ENCODE measurements at places on chromosomes 13 and 19. TPM values are rescaled to one million over a fixed set of nuclear protein-coding genes. Genes with fewer than 3 reads are reported as not detected.

The FFAR2 gene
- not detected for total RNA-seq

The ZIC5 gene
- total RNA-seq = 6.7 TPM

The PRR12 gene
- 53.7 TPM for total RNA-seq

The KCNJ14 gene
- 2.0 TPM for total RNA-seq

The ATP12A gene
- 0.23 TPM for total RNA-seq

- no peak for DNase-seq
- no peak overlapping the region for H3K27ac ChIP-seq
- H3K27me3 ChIP-seq = no peaks in the 10 kb centered on the region
- no peak overlapping the region for H3K4me3 ChIP-seq
- H3K4me1 ChIP-seq = no peaks in the 10 kb centered on the region
- no peaks in the 10 kb centered on the region for H3K36me3 ChIP-seq
Observed at GRCh38 chr13:36261011-36261410, 36.6 kb downstream of the CCDC169 start.

- no peaks in the 10 kb centered on the region for H3K27me3 ChIP-seq
- no peak for DNase-seq
- no peaks in the 10 kb centered on the region for H3K36me3 ChIP-seq
- no peak overlapping the region for H3K27ac ChIP-seq
- peaks cover 26% of the 10 kb centered on the region for H3K4me1 ChIP-seq
Observed at GRCh38 chr19:17404015-17404414, 1.4 kb downstream of the BST2 start.

GRCh38 chr13:79681069-79681468 lies 200.1 kb downstream of the NDFIP2 start:
- DNase-seq = no peak
- no peak overlapping the region for H3K27ac ChIP-seq
- peaks cover 4% of the 10 kb centered on the region for H3K36me3 ChIP-seq
- peaks cover 19% of the 10 kb centered on the region for H3K4me1 ChIP-seq
- H3K4me3 ChIP-seq = no peak overlapping the region

DNA sequence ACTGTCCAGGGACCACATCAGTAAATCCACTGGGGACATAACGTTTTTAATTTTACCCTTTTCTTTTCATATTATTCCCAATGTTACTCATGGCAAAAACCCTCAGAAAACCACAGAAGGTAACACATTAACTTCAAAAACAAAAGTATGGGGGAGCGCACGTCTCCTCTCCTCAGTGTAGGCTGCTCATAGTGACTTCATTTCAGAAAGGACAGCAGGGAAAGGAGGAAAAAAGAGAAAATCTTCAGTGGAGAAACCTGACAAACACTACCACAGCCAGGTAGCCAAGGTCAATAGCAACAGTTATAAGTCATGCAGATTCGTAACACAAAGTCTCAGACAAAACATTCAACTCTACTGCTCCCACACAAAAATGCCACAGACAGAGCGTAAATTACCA lies 21.4 kb downstream of the DZIP1 start:
- H3K4me3 ChIP-seq = no peak overlapping the region
- H3K27me3 ChIP-seq = no peaks in the 10 kb centered on the region
- DNase-seq = no peak
- H3K36me3 ChIP-seq = peaks cover 48% of the 10 kb centered on the region
- H3K4me1 ChIP-seq = peaks cover 6% of the 10 kb centered on the region

- no peak overlapping the region for H3K27ac ChIP-seq
- H3K4me3 ChIP-seq = no peak overlapping the region
- no peaks in the 10 kb centered on the region for H3K36me3 ChIP-seq
- no peaks in the 10 kb centered on the region for H3K27me3 ChIP-seq
- peaks cover 8% of the 10 kb centered on the region for H3K4me1 ChIP-seq
- no peak for DNase-seq
Observed at GRCh38 chr13:31930901-31931522, 100.6 kb upstream of the FRY start.

DNA sequence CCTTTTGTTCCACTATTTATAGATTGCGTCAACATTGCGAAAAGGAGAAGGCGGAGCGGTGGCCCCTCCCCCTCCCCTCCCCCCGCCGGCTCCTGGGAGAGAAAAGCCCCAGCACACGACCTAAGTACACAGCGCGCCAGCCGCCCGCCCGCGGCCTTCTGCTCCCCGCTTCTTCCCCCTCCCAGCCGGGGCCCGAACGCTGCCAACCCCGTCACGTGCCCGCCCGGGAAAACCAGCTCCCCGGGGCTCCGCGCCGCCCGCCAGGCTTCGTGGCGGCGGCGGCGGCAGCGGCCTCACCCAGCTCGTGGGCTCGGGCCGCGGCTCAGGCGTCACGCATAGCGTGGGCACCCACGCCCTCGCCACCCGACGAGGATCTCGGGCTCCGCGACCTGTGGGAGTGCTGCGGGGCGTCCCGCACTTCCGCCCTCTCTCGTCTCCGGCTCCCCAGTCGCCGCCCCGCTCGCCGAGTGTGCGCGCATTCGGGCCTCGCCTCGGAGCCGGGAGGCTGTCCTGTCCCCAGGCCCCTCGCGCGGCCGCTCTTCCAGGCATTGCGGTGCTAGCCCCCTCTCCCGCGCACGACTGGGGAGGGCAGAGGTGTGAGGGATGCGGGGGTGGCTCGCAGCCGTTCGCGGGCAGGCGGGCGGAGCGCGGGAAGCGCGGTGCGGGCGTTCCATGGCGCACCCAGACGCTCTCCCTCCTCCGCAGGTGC lies 110.5 kb downstream of the KCNRG start:
- H3K4me1 ChIP-seq = peaks cover 60% of the 10 kb centered on the region
- H3K4me3 ChIP-seq = peak overlapping the region; percentile 92
- peak; percentile 41 for DNase-seq
- no peak overlapping the region for H3K27ac ChIP-seq
- H3K27me3 ChIP-seq = peaks cover 79% of the 10 kb centered on the region

DNA sequence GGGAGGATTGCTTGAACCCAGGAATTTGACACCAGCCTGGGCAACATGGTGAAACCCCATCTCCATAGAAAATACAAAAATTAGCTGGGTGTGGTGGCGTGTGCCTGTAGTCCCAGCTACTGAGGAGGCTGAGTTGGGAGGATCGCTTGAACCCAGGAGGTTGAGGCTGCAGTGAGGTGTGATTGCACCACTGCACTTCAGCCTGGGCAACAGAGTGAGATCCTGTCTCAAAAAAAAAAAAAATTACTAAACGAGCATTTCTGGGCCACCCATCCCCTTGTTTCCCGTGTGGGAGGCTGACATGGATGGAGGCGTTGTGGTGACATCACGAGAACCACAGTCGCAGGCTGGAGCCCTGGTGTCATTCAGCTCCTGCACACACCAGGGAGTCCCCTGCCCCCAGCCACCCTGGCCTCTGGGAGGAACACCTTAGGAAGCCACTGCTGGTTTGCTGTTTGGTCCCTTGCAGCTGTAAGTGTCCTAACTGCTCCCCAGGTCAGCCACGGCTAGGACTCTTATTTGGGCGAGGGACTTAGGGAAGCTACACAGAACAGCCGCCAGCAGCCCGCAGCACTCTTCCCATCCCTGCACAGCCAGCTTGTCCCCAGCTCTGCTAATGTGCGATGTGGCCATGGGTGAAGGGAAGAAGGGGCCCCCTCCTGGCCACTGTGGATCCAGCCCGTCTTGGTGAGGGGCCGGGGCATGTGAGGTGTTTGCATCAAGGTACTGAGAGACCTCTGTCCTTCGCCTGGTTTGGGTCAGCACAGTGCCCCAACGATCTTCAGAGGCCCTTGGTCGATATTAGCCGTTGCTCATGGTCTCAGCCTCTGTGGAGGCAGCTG lies 12.7 kb downstream of the NKPD1 start:
- H3K27ac ChIP-seq = no peak overlapping the region
- H3K4me3 ChIP-seq = no peak overlapping the region
- H3K27me3 ChIP-seq = peaks cover 19% of the 10 kb centered on the region
- H3K4me1 ChIP-seq = no peaks in the 10 kb centered on the region
- H3K36me3 ChIP-seq = peaks cover under 1% of the 10 kb centered on the region

DNA sequence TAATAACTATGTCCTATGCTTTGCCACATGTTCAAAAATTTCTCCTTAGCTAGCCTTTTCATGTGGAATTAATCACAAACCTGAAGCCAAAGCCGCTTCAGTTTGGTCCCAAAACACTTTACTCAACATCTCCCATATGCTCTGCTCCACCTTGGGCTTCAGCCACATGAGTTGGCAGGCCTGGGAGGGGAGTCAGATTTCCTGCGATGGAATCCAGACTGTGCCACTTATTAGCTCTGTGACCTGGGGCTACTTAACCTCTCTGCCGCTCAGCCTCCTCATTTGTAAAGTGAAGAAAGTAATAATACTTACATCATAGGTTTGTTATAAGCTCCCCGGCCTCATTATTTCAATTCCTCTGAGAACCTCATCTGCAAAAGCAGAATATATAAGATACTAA lies 272.0 kb downstream of the LMO7 start:
- no peaks in the 10 kb centered on the region for H3K27me3 ChIP-seq
- H3K27ac ChIP-seq = no peak overlapping the region
- DNase-seq = no peak
- H3K4me1 ChIP-seq = no peaks in the 10 kb centered on the region

DNA sequence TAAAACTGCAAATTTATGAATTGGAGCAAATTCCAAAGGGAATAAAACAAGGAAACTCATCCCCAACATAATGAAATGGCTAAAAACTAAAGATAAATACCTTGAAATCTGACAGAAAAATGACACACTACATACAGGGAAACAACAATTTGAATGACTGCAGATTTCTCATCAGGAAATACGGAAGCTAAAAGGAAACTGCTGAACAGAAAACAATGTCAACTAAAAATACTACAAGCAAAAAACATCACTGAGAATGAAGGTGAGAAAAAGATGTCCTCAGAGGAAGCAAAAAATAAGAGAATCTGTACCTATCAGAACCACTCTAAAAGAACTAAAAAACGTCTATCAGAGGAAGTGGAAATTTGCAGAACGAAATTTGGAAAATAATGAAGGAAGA lies 39.5 kb downstream of the ZSWIM9 start:
- no peak overlapping the region for H3K27ac ChIP-seq
- no peak overlapping the region for H3K4me3 ChIP-seq
- H3K36me3 ChIP-seq = peaks cover 17% of the 10 kb centered on the region
- no peaks in the 10 kb centered on the region for H3K4me1 ChIP-seq
- DNase-seq = no peak

DNA sequence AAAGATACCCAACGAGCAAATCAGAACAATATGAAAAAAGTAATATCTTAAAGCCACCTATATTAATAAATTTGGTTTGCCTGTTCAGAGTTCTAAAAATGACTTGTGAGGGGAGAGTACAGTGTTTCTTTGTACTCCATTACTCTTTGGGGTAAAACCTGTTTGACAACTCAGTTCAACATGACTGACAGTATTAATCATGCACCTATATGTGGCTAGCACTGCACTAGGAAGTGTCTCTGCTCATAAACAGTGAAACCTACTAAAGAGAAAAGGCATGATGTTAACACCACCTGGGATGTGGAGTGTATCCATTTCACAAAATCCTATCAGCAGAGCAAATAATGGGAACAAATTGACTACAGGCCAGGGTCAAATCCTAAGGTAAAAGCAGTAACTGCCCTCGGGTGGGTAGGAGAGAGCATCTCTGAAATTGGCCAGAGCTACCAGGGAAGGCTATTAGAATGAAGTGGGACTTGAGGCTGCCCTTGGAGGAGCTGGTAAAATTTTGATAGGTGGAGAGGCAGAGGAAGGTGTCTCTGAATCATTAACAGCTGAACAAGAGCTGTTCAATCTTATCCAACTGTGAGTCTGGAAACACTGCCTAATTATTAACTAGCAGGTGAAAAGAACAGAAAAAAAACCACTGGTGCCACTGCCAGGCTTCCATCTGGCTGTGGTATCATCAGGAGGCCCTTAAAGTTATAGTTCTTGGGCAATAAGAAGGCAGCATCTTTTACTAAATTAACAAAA lies 365.1 kb downstream of the DNAJC15 start:
- H3K27ac ChIP-seq = no peak overlapping the region
- H3K4me3 ChIP-seq = no peak overlapping the region
- no peaks in the 10 kb centered on the region for H3K36me3 ChIP-seq

DNA sequence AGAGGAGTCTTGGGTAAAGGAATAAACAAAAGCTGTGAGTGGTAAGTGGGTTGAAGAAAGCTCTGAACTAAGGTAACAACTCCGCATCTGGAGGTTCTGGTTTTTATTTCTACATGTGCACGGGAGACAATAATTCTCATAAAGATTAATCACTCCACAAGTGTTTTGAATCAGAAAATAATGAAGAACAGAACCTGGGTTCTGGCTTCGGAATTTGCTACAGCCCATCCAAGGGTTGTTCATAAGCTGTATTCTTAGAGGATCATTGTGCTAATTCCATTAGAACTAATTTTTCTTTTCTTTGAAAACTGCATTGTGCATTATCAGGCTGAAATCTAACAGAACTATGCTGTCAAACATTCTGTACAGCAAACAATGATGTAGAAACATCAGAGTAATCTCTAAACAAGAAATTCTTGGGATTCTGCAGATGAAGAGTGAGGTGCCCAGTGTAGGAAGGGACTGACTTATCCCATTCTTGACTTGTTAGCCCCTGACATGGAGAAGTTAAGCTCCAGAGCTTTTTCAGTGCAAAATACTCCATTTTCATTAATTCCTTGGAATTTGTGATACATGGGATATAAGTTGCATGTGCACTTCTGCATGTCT lies 368.2 kb downstream of the COG6 start:
- DNase-seq = no peak
- H3K4me1 ChIP-seq = peaks cover 3% of the 10 kb centered on the region
- H3K4me3 ChIP-seq = no peak overlapping the region
- H3K27me3 ChIP-seq = no peaks in the 10 kb centered on the region
- peaks cover under 1% of the 10 kb centered on the region for H3K36me3 ChIP-seq

- H3K27ac ChIP-seq = no peak overlapping the region
- H3K4me1 ChIP-seq = peaks cover 14% of the 10 kb centered on the region
- H3K4me3 ChIP-seq = peak overlapping the region; percentile 78
- DNase-seq = no peak
Observed at GRCh38 chr19:29664753-29665214, 477 bp upstream of the PLEKHF1 start.

DNA sequence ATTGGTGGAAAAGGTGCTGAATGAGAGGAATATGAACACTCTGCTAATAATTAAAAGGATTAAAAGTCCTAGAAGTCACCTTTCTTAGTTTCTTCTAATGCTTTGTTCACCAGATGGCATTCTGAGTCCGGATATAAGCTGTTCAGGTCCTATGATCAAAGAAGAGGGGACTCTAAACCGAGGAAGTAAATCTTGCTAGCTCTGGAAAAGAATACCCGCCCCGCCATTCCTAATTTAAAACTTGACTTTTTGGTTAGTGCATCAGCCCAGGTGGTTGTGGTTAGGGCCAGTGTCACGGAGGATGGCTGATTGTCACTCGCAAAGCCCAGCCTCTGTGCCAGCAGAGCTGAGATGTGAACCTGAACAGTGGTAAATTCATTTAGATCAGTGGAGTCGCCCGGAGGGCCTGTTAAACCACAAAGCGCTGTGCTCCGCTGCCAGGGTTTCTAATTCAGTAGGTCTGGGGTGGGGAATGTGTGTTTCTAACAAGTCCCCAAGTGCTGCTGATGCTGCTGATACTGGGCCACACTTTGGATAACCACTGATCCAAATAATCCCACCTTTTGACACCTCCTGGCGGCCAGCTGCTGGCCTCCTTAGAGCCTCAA lies 425.4 kb downstream of the DCT start:
- no peaks in the 10 kb centered on the region for H3K27me3 ChIP-seq
- no peaks in the 10 kb centered on the region for H3K4me1 ChIP-seq
- H3K36me3 ChIP-seq = no peaks in the 10 kb centered on the region
